T-cell (primary cell): ENCODE measurements at places on chromosomes 5 and 9.

DNA sequence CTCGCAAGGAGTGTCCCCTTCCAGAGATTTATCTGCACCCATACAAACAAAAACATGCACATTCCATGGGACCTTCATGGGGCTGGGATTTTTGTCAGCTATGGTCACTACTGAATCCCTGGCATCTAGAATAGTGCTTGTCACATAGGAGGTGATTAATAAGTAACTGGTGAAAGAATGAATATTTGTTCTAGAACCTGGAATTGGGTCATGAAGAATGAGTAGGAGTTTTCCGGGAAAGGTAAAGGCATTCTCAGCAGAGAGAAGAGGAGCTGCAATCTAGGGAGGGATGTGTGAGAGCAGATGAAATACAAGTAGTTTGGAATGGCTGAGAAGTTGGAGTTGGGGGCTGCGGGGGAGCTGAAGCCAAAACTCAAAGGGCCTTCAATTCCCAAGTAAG is 2.8 kb upstream of the LMAN2 start:
- no peak for DNase-seq

DNA sequence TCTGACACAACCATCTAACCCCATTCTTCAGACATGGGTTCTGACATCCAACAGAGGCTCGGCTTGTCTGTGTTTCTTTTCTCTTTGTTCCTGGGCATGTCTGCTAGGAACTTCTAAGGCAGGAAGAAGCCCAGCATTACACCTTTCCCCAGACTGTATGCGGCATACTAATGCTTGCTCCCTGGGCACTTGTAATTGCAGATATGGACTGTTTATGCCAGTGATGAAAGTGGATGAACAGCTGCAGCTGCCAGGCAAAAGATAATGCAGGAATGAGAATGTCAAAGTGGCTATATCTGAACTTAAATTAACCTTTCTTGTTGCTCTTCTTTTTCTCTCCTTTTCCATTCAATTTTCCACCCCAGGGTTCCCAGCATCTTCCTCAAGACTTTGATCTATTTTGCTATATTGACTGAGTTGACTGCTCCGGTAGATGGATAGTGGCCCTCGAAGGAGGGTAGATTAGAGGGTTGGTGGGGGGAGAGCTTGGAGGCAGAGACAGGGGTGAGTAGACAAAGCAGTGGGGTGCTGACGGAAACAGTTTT is 344.4 kb downstream of the MAN2A1 start:
- no peak for DNase-seq

DNA sequence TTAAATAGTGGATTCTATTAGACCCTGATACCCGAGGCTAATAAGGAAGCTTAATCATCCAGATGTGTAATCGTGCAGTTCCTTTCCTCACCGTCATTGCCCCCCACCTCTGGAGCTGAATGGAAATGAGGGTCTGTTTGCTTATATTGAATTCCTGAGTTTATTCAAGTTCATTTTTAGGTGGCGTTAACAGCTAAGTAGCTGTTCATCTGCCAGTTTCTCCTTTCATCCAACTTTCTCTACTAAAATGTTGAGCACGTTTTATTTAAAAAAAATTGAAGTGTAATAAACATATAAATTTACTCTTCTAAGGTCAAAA is 291.0 kb downstream of the DOCK8 start:
- no peak for DNase-seq

DNA sequence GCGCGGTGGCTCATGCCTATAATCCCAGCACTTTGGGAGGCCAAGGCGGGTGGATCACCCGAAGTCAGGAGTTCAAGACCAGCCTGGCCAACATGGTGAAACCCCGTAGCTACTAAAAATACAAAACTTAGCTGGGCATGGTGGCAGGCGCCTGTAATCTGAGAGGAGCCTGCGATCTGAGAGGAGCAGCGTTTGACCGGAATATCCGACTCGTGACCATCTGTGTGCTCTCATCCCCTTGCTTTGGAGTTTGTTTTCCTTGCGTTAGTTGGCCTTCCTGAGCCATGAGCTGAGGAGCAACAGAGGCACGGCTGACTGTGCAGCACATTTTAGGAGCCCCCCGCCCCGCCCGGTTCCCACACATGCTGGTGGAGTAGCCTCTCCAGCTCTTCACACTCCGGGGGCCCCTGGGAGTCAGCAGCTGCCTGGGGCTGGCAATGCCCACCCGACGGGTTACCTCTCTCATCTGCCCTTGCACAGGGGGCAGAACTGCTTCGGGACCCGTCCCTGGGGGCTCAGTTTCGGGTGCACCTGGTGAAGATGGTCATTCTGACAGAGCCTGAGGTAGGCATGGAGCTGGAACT is 3.0 kb downstream of the ADAMTS13 start:
- DNase-seq = no peak

GRCh38 chr9:123120953-123121352 is 87.5 kb downstream of the GPR21 start:
- no peak for DNase-seq

DNA sequence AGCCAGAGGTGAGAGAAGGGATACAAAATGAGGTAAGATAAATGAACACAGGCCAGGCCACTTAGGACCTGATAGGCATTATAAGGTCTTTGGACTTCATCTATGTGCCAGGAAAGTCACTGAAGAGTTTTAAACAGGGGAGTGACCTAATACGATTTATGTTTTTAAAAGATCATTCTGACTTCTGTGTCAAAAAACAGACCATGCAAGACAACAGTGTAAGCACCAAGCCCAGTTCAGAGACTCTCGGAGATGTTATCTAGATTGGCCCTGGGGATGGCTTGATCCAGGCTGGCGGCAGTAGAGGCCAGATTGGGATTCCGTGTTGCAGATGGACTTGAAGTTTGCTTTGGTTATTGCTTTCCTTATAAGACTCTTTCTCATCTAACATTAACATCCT is 43.0 kb upstream of the DPYSL3 start:
- DNase-seq = no peak

- DNase-seq = peak; percentile 69
These were observed 129.9 kb downstream of the RXRA start for GRCh38 chr9:134455934-134456755.

GRCh38 chr9:101636247-101636646 is 41.5 kb upstream of the PPP3R2 start:
- no peak for DNase-seq

GRCh38 chr9:110984890-110985437 is 53.3 kb downstream of the LPAR1 start:
- no peak for DNase-seq

GRCh38 chr5:170747357-170747756 is 36.2 kb upstream of the GABRP start:
- no peak for DNase-seq

- no peak for DNase-seq
These were observed 46.7 kb upstream of the RIOK2 start for GRCh38 chr5:97229688-97230285.

DNA sequence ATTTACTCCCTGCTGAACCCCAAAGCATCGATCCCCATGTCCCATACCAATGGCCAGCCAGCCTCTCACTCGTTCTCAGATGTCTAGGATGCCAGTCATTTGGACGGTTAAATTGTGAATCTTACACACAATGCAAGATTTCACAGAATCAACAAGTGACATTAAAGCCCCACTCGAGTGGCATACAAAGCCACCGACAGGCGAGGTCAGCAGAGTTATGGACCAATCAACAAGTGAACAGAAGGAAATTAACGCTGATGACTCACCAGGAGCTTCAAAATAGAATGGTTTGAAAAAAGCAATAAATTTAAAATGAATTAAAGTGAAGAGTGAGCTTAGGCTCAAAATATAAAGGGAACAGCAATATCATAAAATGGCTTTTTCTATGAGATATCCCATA is 8.2 kb upstream of the RUFY1 start:
- no peak for DNase-seq

- DNase-seq = peak; percentile 31
These were observed 33.5 kb downstream of the ANXA6 start for GRCh38 chr5:151123897-151124751.

DNA sequence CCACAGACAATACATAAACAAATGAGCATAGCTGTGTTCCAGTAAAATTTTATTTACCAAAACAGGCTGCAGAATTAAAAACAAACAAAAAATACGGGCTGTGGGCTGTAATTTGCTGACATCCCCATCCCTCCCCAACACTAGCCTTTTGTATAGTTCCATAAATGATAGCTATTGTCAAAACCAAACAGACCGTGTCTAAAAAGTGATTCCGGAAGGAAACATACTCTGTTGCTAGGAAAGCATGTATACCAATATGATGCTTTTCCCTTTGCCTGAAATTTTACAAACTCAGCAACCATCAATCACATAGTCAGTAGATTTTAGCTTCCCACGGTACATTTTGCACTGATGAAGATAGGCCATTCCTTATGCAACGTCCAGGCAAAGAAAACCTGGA is 80.0 kb downstream of the TMEM215 start:
- DNase-seq = no peak

- DNase-seq = no peak
These were observed 63.5 kb upstream of the BARX1 start for GRCh38 chr9:94018628-94019027.

GRCh38 chr5:171207256-171207847 is 101.7 kb upstream of the TLX3 start:
- no peak for DNase-seq

- DNase-seq = no peak
These were observed 50.7 kb downstream of the PPP2R2B start for GRCh38 chr5:146827901-146828300.

GRCh38 chr5:9621379-9621903 is 8.7 kb downstream of the TAS2R1 start:
- no peak for DNase-seq

- DNase-seq = no peak
These were observed 54.3 kb downstream of the GRAMD2B start for GRCh38 chr5:126477294-126478117.

DNA sequence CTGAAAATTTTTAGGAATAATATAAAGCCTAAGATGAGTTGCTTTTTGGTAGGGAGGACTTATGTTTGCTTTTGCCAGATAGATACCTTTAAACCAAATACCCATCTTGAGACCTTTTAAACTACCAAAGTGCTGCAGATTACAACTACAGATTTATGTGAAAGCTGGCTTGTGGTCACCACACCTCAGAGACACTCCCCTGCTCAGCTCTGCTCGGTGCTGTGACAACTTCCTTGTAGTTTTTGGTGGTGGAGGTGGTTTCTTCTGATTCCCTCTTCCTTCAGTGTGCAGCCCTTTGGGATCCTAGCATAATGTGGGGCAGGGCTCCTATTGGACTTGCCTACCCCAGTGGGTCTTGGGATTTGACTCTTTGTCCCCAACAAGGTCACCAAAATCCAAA is 29.2 kb downstream of the GARNL3 start:
- no peak for DNase-seq

- DNase-seq = no peak
These were observed 7.0 kb downstream of the NOP16 start for GRCh38 chr5:176381423-176381822.

DNA sequence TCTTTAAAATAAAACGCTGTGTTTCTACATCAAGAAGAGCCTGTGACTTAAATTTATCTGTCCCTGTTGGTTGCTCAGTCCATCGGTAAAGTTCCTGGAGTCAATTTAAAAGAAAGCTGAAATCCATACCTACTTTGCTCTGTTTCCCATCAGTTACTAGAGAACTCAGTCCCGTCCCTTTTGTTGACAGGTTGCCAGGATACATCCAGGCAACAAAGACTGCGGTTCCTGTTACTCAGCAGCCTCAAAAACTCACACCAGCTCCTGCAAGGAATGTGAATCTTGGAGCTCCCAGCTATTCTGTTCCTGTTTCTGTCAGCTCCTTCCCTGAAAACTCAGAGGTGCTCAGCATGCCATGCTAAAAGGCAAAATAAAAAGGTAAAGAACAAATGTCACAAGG is at the start of gene ZNF474:
TSS of gene ZNF474 (plus strand) at position 241 of the 400 bp plus-strand sequence. CDS start 22,445 bp downstream, outside the sequence.
- no peak for DNase-seq
